ENCODE measurements at places on chromosomes 5 and 9. TPM values are rescaled to one million over a fixed set of nuclear protein-coding genes. Genes with fewer than 3 reads are reported as not detected.
A peak's percentile ranks its signal among the peaks of the same experiment; 100 is the strongest.

ARSI gene
- not detected for total RNA-seq

GABRA6 gene
- not detected for total RNA-seq

- H3K27me3 ChIP-seq, result no peaks in the 10 kb centered on the region
- peak overlapping the region; percentile 59 for H3K27ac ChIP-seq
- DNase-seq, result no peak
- peaks cover 62% of the 10 kb centered on the region for H3K36me3 ChIP-seq
Observed at GRCh38 chr5:151139015-151139414, 18.6 kb downstream of the ANXA6 start.

- no peaks in the 10 kb centered on the region for H3K36me3 ChIP-seq
- peaks cover 45% of the 10 kb centered on the region for H3K4me1 ChIP-seq
- no peak overlapping the region for H3K4me3 ChIP-seq
- peaks cover 8% of the 10 kb centered on the region for H3K27me3 ChIP-seq
- DNase-seq, result no peak
- H3K27ac ChIP-seq, result no peak overlapping the region
Observed at GRCh38 chr5:142317753-142318152, 7.1 kb downstream of the SPRY4 start.

SPINK4 gene
- not detected for total RNA-seq

SLIT3 gene
- total RNA-seq, result 0.20 TPM

- H3K4me3 ChIP-seq, result no peak overlapping the region
- H3K4me1 ChIP-seq, result peaks cover 15% of the 10 kb centered on the region
- peaks cover 3% of the 10 kb centered on the region for H3K27me3 ChIP-seq
- no peaks in the 10 kb centered on the region for H3K36me3 ChIP-seq
- H3K27ac ChIP-seq, result no peak overlapping the region
Observed at GRCh38 chr5:6790346-6790865, 77.2 kb downstream of the TENT4A start.
